CD4-positive, alpha-beta T cell treated with Interleukin-17A for 4 hours (primary cell): ENCODE measurements at places on chromosomes 2 and 18.
A peak's percentile ranks its signal among the peaks of the same experiment; 100 is the strongest.

DNA sequence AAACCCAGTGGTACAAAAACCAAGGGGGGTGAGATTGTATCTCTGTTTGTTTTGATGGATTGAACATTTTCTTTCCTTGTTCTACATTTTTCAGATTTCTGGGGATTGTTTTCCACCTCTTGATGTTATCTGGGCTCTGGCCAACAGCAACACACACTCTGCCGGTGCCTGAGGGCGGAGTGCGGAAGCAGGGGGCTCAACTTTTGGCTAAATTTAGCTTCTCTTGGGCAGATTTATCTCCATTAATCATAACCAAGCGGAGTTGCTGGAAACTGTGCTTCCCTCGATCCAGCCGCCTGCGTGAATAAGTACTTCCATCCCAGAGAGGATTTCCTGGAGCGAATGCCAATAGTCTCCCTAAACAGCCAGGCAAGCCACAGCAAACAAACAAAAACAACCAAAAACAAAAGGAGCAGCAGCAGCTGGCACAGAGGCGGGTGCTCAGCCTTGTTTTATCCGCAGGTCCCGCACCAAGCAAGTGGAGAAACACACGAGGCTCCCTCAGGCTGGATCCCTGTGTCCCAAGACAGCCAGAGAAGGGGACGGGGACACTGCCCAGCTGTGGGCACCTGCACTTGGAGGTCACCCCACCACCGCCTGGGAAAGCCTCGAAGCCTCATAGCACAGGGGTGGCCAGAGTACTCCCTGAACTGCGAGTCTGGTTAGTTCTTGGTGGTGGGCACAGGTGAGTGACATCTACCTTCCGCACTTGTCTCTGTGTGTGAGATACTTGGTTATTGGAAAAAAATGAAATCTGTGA is 143.4 kb downstream of the NDUFA10 start:
- no peak for DNase-seq

DNA sequence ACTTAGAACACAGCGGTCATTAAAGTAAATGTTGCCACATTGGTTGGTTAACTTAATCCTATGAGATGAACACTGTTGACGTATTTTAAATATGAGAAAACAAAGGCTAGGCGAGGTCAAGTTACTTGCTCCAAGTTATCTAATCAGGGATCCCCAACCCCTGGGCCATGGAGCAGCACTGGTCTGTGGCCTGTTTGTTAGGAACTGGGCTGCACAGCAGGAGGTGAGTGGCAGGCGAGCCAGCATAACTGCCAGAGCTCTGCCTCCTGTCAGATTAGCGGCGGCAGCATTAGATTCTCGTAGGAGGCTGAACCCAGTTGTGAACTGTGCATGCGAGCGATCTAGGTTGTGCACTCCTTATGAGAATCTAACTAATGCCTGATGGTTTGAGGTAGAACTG is 878.9 kb downstream of the CPS1 start:
- no peak for DNase-seq

DNA sequence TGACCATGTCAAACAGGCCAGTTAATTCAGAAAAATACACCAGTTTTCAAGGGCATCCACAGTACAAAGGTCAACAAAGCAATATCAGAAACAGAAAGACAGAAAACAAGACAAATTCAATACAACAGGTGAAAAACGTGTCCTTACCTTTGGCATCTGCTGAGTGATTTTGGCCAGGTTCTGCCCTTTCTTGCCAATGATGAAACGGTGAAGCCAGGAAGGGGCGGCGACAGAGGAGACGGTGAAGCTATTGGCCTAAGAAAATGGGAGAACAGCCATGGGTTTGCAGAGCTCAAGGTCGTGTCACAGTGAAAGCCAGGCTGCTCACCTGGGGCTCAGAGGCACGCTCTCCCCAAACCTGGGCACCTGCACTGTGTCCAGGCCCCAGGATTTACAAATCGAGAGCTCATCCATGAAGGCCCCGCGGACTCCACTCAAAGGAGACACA is 60.5 kb downstream of the HDLBP start:
- no peak for DNase-seq

DNA sequence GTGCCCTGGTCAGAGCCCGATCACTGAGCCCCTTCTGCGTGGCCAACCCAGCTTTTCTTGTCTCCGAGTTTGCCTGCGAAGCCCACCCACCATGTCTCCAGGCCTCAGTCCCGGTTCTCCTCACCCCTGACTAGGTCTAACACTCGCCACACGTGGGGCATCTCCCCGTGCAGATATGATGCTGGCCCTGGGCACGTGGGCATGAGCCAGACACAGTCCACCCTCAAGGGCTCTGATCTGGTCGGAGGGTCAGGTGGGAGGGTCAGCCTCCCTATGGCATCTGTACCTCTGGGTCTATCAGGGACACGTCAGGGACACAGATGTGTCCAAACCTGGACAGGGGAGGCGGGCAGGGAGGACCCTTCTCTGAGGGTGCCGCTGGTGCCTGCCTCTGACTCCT is 95.4 kb downstream of the RHOB start:
- DNase-seq = no peak

- no peak for DNase-seq
Measured at GRCh38 chr18:30527226-30527625, 515.3 kb downstream of the DSC3 start.

GRCh38 chr2:134581877-134582546 is 136.8 kb downstream of the TMEM163 start:
- DNase-seq = no peak

- DNase-seq = no peak
Measured at GRCh38 chr2:173058097-173058496, 17.5 kb upstream of the MAP3K20 start.

- DNase-seq = no peak
Measured at GRCh38 chr2:152715854-152716428, 1.3 kb downstream of the PRPF40A start.

- no peak for DNase-seq
Measured at GRCh38 chr18:37055137-37055802, 226.3 kb downstream of the KIAA1328 start.

- no peak for DNase-seq
Measured at GRCh38 chr2:38871432-38871831, 4.3 kb downstream of the DHX57 start.

GRCh38 chr2:140698636-140699035 is 1432.2 kb downstream of the LRP1B start:
- DNase-seq = no peak

GRCh38 chr2:191857259-191857805 is 10.4 kb upstream of the CAVIN2 start:
- no peak for DNase-seq

GRCh38 chr2:164599954-164600589 is 21.2 kb downstream of the GRB14 start:
- DNase-seq = no peak

GRCh38 chr2:11875481-11875880 is 129.0 kb downstream of the LPIN1 start:
- DNase-seq = no peak

DNA sequence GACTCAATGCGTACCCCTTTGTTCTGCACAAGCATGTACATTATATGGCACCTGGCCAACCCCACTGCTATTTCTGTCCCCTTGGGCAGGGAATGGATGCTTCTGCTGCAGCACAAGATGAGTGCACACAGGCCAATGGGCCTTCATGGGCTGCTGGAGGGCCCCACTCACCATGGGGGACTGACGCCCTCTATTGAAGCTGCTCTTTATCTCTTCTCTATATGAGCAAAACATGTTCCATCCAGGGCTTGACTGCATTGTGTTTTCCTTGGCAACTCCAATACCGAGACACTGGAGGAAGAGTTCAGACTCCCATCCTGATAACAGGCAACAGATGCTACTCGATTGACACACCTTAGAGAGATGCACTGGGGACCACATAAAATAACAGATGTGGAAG is 251.6 kb upstream of the NCKAP5 start:
- DNase-seq = no peak

GRCh38 chr2:217523286-217523685 is 479.5 kb downstream of the TNS1 start:
- no peak for DNase-seq

GRCh38 chr2:150351922-150352321 is 135.5 kb downstream of the RND3 start:
- DNase-seq = no peak

GRCh38 chr2:9573013-9573720 is 17.5 kb upstream of the ADAM17 start:
- no peak for DNase-seq

GRCh38 chr2:7031547-7032245 is 114.5 kb downstream of the RNF144A start:
- DNase-seq = peak; percentile 69

DNA sequence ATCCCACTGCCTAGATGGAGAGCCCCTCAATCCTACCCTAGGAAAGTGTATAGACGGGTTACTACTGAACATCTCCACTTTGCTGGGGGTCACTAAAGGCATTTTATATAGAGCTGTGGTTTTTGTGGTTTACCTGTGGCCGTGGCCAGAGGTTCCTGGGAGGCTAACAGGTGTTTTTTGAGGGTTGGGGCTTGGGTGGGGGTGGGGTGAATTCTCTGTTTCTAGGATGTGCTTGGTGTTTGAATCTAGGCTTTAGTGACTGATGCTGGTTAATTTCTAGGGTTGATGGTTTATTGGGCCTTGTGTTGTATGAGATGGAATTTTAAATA is 7.7 kb downstream of the HOXD8 start:
- DNase-seq = no peak

GRCh38 chr2:121360566-121361300 is 75.7 kb upstream of the TFCP2L1 start:
- no peak for DNase-seq

GRCh38 chr2:163919717-163920116 is 183.9 kb upstream of the FIGN start:
- DNase-seq = no peak

DNA sequence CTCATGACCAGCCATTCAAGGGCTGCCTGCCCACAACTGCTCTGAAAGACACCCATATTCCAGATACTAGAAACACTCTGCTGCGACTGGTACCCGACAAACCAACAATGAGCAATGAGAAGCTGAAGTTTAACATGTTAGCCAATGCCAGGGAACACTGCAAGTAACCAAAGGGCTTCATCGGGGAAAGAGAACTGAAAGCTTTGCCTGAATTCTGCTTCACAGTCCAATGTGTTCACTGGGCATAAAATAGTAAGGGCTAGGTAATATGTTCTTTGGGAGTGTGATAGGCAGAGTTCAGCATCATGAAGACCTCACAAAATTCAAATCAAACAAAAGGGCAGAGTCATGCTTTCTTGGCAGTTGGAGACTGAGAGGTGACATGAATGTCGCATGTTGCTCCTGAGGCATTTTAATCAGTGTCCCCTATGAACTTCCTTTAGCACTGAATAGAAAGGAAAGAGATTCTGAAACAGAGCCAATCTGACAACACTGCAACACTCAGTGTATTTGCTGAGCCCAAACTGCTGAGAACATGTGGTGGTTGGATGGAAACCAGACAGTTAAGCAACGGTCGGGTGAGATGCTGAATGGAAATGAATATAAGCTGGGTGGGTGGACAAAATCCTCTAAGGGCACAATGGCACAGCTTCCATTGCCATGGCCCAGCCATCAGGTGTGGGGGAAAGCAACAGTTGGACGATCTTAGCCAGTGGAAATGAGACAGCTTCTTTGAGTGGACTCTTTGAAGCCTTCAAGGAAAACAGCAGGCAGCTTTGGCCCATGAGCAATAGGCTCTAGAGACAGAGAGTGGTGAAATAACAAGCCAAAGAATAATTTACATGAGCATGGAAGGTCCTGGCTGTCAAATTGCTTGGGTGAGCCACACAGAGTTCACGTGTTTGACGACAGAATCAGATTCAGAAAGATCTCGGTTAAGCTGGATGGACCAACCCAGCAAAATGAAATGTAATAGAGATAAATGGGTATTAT is 277.5 kb downstream of the AFF3 start:
- DNase-seq = no peak

DNA sequence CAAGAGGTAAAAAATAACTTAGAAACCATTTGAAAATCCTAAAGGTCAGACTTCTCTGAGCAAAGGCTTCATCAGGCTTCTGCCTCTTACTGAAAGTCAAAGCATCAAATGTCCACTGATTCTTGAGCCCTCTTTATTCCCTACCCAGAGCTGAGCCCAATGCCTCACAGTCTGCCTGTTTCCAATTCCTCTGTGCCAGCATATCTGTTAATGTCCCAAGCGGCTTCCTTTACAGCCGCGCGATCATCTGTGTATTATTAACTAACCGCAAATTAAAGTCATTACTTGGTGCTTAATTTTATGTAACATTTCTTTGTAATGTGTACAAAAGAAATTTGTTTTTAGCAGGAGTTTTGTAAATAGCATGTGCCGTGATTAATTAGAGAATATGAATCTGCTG is 418.8 kb upstream of the HNRNPA3 start:
- no peak for DNase-seq

DNA sequence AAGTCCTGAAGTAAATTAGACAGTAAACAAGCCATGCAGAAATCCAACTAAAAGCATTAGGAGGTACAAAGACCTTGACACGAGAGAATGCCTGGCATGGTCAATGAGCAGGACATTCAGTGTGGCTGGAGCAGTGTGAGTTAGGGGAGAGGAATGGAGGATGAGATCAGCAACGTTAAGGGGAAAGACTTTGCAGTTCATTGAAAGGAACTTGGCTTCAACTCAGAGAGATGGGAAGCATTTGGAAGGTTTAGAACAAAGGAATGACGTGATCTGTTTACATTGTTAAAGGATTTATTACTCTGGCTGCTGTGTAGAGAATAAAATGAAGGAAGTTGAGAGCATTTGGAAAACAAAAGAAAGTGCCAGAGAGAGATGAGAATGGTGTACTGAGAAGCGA is 621.3 kb downstream of the XIRP2 start:
- no peak for DNase-seq

- no peak for DNase-seq
Measured at GRCh38 chr2:142873831-142874287, 3.6 kb upstream of the KYNU start.

GRCh38 chr2:163205589-163206254 is 367.2 kb upstream of the KCNH7 start:
- no peak for DNase-seq

- DNase-seq = no peak
Measured at GRCh38 chr18:47389210-47389609, 137.8 kb upstream of the SKOR2 start.

- no peak for DNase-seq
Measured at GRCh38 chr2:65358678-65359400, 73.6 kb downstream of the SPRED2 start.

DNA sequence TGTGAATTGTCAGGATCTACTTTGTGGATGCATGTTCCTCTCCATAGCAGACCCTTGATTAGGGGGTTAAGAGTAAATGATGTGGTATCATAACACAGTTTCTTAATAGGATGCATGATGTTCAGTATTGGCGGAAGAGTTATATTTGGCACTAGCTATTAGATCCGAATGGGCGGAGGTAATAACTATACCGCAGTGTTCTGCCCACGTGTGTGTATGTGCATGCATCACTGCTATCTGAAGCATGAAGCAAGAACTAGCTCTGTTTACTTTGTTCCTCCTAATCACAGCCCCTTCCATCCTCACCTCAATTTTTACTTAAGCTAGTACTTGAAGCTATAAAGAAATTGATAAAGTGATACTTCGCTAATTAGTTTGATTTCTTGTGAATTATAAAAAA is 159.6 kb upstream of the NOSTRIN start:
- no peak for DNase-seq

DNA sequence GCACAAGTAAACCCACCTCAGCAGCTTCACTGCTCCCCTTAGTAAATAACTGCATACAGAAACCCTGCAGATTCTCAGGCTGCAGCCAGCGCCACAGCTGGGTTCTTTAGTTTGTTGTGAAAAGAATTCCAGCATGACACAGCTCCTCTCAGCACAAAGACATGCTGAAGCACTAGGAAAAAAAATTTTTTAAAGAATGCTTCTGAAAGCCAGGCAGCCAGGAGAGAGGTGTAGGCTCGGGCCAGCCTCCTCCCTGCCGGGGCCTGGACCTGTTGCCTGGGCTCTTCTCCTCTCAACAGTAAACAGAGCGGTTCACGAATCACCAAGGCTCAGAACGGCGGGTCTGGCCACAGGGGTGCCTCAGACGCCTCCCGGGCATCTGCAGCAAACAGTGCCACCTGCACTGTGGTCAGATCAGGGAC is 95.7 kb upstream of the POU3F3 start:
- no peak for DNase-seq
